ENCODE measurements at places on chromosomes 1 and 21.
A peak's percentile ranks its signal among the peaks of the same experiment; 100 is the strongest.

- no peak for DNase-seq
Measured at GRCh38 chr1:34701326-34702060, 53.4 kb upstream of the GJB5 start.

DNA sequence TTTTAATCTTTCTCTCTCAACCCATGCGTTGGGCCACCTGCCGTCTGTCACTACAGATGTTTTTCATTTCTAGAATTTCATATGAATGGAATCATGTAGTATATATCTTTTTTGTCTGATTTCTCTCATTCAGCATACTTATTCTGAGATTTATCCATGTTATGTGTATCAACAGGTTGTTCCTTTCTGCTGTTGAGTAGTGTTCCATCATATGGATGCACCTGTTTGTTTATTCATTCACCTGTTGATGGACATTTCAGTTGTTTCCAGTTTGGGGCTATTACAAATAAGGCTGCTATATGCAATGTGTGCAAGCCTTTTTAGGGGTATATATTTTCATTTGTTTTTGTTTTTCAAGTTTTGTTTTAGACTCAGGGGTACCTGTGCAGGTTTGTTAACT is 9.4 kb upstream of the SLC41A1 start:
- no peak for DNase-seq

- DNase-seq, result peak; percentile 57
Measured at GRCh38 chr1:34013958-34014737, 150.3 kb downstream of the HMGB4 start.

GRCh38 chr1:43466403-43466802 is 12.7 kb upstream of the HYI start:
- no peak for DNase-seq

GRCh38 chr1:34825455-34826091 is 32.8 kb downstream of the GJA4 start:
- DNase-seq, result no peak

- DNase-seq, result peak; percentile 38
Measured at GRCh38 chr1:5980314-5981008, 11.8 kb downstream of the NPHP4 start.

GRCh38 chr1:116906812-116907211 is 2.9 kb upstream of the PTGFRN start:
- no peak for DNase-seq

- no peak for DNase-seq
Measured at GRCh38 chr1:201553496-201554189, 14.7 kb downstream of the NAV1 start.

- peak; percentile 16 for DNase-seq
Measured at GRCh38 chr1:19582318-19582717, 61.8 kb upstream of the NBL1 start.

DNA sequence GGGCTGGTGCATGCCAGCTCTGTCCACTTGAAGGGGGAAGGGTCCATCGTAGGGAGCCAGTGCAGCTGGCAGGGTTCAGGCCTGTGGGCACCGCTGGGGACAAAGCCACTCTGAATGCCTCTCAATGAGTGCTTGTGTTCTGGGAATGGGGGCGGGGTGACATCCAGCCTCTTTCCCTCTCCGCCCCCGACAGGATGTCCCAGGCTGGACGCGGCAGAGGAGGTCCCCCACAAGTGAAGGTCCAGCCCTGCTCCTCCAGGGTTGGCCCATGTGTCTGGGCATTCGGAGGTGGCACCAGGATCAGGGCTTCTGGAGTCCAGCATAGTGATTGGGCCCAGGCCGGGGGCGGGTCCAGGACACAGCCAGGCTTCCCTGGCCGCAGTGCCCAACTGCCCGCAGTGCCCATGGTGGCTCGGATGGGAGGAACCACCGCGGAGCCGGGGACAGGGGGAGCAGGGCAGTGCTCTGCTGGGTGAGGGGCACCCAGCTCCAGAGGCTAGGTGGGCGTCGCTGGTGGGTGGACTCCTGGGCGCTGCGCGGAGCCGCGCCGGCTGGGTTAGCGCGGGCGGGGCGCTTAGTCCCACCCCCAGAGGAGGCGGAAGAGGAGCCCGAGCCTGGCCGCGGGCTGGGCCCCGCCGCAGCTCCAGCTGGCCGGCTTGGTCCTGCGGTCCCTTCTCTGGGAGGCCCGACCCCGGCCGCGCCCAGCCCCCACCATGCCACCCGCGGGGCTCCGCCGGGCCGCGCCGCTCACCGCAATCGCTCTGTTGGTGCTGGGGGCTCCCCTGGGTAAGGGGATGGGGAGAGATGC is at the start of gene SHISA4:
TSS of gene SHISA4 (plus strand) at position 617 of the 808 bp plus-strand sequence. CDS start at position 714, 97 bp downstream.
- peak; percentile 88 for DNase-seq

DNA sequence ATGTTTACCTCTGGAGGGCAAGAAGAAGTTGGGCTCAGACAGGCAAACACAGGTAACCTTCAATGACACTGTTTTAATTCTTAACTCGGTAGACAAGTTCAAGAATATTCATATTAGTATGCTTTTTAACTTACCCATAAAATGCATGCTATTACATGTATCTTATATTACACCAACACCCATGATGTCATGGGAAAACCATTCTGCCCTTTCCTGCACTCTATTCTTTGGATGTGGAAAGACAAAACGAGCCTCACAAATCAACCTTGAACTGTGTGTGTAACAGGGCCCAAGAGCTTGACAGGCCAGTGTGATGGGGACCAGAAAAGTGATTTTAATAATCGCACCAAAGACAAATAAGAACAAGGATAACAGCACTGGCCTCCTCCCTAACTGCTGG is 22.6 kb upstream of the RAP1GAP start:
- no peak for DNase-seq

GRCh38 chr21:44706026-44706705 is 5.2 kb downstream of the TSPEAR start:
- no peak for DNase-seq

DNA sequence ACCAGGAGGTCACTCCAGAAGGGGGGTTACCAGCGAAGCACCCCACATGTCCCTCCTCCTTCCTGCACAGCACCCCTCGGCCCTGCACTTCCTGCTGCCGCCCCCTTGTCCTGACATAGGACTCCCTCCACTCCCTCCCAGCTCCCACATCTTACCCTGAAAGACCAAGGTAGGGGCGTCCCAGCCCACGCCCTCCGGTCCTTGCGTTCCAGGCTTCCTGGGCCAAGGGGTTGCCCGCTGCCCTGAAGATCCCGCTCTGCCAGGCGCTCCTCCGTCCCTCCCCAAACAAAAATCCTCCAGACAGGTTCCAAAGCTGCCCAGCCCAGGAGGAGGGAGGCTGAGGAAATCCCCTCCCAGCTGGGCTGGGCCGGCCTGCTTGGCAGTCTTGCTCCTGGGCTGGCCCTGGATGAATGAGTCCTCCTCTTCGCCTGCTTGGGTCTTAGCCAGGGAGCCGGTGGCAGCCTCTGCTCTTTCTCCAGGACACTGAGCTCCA is at the start of gene RHBDL2:
TSS of gene RHBDL2 (minus strand) at position 304 of the 493 bp plus-strand sequence. CDS start 22,618 bp downstream, outside the sequence.
- peak; percentile 83 for DNase-seq

DNA sequence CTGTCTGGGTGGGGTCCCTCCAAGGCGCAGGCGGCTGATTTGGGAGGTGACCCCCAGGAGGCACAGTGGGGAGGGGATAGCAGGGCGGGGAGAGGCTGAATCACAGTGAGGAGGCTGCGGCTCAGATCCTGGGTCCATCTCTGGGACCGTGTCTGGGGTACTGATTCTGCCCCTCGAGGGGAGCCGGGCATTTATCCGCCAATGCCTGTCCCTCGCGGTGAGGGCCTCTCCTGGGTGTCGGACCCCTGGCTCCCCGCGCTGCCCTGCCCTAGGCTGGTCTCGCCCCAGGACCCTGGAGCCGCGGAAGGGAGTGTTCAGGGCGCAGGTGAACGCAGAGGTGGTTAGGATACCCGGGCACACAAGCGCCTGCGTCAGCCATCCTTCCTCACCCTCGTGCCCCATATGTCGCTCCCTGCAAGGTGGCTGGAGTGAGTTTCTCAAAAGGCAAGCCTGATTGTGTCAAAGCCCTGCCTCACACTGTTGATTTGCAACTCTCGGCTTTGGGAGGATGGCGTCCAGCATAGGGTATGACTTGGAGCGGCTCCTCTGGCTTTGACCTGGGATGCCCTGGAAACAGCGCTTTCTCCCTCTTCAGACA is 530.9 kb downstream of the PTPRU start:
- DNase-seq, result no peak

DNA sequence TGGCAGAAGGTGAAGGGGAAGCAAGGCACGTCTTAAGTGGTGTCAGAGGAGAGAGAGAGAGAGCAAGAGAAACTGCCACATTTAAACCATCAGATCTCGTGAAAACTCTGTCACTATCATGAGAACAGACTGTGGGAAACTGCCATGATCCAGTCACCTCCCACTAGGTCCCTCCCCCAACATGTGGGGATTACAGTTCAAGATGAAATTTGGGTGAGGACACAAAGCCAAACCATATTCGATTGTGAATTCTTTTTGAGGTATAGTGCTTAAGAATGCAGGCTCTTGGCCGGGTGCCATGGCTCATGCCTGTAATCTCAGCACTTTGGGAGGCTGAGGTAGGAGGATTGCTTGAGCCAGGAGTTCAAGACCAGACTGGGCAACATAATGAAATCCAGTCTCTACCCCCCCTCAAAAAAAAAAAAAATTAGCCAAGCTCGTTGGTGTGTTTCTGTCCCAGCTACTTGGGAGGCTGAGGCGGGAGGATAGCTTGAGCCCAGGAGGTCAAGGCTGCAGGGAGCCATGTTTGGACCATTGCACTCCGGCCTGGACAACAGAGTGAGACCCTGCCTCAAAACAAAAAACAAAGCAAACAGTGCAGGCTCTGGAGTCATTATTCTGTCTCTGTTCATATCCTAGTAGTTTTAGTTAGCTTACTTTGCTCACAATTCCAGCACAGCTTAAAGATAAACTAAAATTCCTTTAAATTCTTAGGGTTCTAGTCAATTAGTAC is 6.0 kb downstream of the ZCCHC17 start:
- DNase-seq, result no peak

DNA sequence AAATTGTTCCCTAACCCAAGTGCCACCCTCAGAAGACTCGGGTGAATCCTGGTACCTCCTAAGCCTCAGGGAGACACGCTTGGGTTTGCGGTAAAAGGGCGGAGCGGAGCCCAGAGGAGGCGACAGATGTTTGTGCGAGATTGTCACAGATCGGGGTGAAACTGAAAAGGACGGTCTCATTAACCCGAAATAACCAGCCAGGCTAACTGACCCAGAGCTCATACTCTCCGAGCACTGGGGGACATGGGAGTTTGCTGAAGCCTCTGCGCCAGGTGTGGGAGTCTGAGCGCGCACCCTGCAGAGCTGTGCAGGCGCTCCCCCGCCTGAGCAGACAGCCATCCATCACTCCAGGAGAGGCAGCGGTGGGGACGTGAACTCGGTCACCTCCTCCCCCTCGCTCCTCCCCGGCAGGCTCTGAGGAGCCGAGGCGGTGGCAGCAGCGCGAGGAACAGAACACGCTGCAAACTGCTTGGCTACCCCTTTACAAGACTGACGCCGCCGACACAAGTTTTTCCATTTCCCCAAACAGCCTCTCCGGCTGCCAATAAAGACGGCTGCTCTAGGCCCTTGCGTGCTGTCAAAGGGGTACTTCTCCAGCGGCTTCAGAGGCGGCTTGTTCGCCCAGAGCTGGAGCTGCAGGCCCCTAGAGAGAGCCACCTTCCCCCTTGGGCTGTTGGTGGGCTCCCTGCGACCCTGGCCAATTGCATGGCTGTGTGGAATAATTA is 43.5 kb downstream of the RRAGC start:
- no peak for DNase-seq

DNA sequence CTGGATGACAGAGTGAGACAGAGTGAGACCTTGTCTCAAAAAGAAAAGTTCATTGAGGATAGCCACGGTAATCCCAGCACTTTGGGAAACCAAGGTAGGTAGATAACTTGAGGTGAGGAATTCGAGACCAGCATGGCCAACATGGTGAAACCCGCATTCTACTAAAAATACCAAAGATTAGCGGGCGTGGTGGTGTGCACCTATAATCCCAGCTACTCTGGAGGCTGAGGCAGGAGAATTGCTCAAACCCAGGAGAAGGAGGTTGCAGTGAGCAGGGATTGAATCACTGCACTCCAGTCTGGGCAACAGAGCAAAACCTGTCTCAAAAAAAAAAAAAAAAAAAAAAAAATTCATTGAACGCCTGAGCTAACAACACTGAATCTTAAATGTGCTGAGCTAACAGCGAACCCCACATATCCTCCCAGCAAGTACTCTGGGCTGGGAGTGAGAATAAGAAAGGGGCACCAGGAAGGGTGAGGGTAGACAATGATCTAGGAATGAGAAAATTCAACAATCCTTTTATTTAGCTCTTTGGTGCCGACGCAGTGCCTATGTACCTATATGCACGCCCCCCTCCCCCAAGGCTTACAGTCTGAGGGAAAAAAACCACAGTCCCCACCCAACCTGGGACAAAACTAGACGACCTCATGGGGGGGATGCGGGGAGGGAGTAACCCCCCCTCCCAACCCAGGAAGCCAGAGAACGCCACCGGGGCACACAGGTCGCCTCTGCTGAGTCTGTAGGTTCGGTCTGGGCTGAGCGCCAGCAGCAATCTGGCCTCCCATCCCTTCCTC is 1.4 kb upstream of the CACNA1S start:
- DNase-seq, result no peak

GRCh38 chr1:54390655-54391054 is 15.5 kb downstream of the SSBP3 start:
- no peak for DNase-seq

DNA sequence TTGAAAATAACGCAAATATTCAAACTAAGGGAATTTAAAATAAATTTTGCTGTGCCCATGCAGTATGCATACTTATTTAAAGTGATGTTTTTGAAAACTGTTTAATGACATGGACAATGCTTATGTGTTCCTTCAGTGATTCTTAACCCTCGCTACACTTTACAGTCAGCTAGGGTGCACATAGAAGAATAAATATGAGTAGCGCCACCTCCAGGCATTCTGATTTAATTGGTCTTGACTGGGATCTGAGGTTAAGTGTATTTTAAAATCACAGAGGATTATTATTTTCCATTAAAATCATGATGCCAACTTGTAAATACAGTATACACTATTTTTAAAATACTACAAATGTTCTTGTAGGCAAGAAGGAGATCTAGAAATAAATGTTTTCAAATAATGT is 373.5 kb upstream of the ADGRL4 start:
- no peak for DNase-seq

DNA sequence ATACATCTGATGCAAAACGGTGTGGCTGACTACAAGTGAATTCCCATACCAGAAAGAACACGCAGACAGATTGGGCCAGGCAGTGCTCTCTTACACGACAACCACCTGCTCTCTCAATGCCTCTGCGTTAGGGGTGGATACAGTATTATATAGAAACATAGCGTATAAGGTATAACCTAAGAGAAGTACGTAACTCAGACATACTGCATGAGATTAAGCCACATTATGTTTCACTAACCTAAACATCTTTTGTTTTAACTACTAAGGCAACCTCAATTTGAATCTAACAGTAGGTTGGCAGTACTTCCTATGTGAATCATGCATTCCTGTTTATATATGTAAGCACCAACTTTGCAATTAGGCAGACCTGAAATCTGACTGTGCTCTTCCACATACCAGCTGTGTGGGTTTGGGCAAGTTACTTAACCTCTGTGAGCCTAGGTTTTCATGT is 58.1 kb upstream of the COA6 start:
- DNase-seq, result no peak

DNA sequence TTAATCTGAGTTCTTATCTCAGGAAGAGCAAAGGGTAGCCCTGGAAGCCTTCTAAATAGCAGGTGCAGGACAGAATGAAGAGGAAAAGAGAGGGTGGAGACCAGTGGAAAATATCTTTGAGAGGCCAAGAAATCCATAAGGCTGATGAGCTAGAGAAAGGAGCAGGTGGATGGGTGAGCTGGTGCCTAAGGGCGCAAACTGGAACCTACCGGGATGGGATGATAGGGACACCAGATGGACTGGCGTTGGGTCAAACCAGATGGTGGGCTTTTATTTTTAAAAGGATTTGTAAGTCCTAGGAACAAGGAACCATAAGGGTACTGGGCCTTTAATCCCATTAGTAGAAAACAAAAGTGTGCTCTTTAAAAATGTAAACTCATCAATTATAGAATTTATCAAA is 59.7 kb downstream of the RGL1 start:
- DNase-seq, result no peak

GRCh38 chr1:227942021-227942715 is 5.6 kb downstream of the WNT9A start:
- no peak for DNase-seq
